ENCODE measurements at places on chromosomes 2 and 18.

DNA sequence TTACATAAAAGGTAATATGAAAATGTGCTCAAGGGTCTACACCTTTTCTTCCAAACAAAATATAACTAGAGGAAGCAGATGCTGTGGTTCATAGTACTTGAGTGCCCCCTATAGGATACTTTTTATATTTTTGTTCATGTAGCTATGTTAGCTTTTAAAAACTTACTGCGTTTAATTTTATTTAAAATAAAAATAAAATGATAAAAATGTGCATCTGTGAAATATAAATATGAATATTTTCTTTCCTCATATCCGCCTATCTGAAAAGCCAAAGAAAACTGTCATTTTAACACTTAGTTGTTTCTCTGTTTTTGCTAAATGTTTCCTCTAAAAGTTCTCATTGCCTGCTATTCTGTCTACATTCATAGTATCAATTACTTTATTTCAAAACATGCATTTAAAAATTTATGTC lies 9.6 kb upstream of the LRP1B start:
- no peak for DNase-seq

GRCh38 chr18:9681217-9681616 lies 26.9 kb upstream of the RAB31 start:
- no peak for DNase-seq

GRCh38 chr2:217325251-217325650 lies 465.4 kb upstream of the TNP1 start:
- DNase-seq = no peak

DNA sequence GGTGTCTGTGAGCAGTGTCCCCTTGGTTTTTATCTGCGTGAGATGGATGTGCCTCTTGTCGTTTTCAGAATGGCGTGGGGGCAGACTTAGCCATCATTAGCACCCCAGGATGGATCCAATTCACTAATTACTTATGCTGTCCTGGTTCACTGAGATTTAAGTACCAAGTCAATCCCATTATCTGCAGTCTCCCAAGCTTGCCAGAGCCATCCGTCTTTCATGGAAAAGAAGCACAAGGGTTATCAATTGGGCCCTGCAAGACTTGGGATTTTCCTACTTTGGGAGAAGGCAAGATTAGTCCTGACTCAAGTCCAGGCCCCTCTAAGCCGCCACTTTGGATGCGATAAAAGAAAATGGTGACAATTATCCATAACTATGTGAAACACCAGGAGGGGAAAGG lies 404.0 kb downstream of the TMEM182 start:
- no peak for DNase-seq

GRCh38 chr2:120892967-120893667 lies 157.4 kb downstream of the GLI2 start:
- DNase-seq = no peak

GRCh38 chr18:54612237-54612636 lies 21.2 kb downstream of the DYNAP start:
- DNase-seq = no peak

DNA sequence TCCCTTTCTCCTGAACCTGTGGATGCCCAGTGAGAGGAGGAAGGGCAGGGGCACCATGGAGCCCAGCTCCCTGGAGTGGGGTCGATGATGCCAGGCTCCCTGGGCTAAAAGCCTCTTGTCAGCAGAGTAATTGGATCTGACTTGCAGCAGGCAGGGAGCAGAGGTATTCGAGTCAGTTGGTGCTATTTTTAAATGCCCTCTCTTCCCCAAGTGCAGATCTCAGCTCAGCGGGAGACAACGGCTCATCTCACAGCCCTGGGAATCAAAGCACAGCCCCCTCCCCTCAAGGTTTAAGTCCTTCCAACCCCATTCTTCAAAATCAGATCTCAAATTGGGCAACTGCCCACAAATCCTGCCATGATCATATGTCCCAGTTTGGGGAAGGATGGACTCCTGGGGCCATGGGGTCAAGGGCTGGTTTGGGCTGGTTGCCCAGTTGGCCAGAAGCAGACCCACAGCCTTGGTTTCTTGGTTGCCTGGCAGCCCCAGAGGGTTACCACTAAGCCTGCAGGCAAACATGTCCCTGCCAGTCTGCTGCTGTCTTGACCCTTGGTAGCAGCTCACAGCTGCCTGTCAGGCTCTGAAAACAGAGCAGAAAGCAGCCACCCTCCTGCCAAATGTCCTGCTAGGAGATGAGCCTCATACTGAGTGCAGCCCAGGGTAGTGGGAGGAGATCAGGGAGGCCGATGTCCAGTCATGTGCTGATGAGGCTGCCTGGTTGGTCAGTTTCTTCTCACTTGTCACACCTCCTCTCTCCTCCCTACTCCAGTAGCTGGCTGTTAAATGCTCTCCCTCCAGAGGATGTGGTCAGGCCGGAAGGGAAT lies 244.9 kb downstream of the LOXHD1 start:
- DNase-seq = no peak

DNA sequence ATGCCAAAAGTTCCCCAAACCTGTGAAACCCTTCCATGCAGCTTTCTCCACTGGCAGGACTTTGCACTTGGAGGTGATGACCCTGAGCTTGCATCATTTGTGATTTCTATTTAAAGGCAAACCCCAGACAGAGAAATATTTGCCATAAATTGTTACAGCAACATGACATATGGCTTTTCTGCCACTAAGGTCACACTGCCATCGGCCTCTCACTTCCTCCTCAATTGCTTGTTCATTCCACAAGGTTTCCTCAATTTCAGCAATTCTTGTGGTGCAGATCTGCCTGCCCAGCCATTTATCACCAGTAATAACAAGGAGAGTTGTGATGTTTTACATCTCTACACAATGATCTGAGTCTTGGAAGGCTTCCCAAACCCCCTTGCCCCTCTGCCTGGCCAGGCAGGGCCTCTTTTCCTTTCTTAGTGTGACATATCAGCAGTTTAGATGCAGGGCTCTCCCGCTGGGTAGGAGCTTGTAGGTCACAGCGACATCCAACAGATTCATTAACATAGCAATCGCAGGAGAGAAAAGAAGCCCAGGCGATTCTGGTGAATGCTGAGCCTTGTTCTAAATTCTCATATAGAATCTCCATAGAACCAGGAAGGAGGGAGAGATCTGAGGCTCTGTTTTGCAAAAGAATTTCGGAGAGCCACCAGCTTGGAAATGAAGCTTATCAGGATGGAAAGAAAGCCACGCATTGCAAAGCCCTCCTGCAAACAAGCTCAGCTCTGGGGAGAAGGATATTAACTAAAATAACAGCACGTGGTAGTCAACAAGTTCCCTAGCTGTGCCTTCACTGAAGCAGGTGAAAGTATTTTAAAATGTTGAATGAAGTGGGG lies 46.7 kb upstream of the ITGA6 start:
- no peak for DNase-seq

DNA sequence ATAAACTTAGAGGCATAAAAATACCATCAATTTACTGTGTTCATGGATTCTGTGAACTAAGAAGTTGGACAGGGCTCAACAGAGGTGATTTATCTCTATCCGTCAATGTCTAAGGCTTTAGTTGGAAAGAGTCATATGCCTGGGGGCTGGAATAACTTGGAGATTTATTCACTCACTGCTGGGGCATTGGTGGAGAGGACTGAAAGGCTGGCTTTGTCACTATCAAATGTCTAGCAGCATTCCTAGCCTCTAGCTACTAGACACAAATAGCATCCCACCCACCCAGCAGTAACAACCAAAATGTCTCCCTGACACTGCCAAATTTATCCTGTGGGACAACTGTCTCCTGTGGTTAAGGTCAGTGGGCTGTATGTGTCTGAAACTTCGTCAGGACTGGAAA lies 71.0 kb downstream of the EVA1A start:
- DNase-seq = no peak

- no peak for DNase-seq
Observed at GRCh38 chr2:130376433-130377293, 20.8 kb downstream of the PTPN18 start.

DNA sequence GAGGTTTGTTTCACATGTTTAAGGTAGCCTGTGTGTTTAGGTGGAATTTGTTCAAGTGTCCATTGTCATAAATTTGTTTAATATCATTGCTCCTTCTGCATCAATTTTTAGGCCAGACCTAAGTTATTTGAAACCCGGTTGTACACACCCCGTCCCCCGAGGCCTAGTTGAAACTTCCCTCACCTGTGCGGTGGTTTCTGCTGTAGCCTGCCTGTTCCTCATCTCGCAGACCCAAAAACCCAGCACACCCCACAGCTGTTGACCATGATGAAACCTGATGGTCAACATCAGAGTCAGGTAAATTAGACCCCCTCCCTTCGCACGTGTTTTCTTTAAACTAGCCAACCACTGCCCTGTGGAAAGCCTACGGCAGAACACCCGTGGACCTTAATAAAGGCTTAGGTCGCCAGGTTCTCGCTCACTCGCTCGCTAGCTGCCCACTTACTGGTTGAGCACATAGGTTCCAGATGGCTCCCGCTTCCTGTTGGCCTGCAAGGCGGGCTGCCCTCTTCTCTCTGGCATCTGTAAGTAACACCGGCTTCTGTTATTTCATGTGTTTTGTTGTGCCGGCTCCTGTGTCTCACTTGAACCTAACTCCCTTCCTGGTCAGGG lies 64.4 kb downstream of the EML6 start:
- DNase-seq = no peak

DNA sequence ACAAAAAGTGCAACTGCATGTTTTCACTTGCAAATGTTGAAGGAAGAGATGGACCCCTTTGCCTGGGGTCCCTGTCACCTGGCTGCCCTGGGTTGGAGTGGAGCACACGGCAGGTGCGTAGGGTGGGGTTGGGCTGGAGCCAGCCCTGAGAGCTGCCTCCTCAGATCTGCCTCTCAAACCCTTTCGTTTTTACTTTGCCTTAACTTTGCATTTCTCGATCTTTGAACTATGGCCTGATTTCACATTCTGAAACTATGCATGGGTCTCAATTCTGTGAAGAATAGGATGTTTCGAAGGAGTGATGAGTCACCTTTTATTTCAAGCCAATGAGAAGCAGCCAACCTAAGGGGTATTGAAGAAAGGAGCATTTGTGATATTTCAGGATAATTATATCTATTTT lies 132.8 kb downstream of the ACOXL start:
- DNase-seq = no peak

DNA sequence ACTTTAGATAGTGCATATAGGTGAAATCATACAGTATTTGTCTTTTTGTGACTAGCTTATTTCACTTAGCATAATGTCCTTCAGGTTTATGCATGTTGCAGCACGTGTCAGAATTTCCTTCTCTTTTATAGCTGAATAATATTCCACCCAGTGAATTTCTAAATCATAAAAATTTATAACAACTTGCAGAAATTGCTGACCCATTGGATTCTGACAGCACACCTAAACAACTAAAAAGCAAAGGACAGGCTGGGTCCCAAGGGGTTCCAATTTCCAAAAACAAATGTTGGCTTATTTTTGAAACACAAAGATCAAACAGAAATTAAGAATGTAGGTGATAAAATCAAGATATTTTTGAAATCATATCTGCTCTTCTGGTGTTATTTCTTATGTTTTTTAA lies 86.5 kb upstream of the ACKR3 start:
- no peak for DNase-seq

GRCh38 chr18:22543769-22544168 lies 126.1 kb upstream of the CTAGE1 start:
- DNase-seq = no peak

GRCh38 chr2:160666154-160667060 lies 172.8 kb upstream of the RBMS1 start:
- no peak for DNase-seq

- no peak for DNase-seq
Observed at GRCh38 chr2:132448771-132449170, 32.2 kb downstream of the GPR39 start.

- peak; percentile 45 for DNase-seq
Observed at GRCh38 chr2:176126929-176127773, 2.4 kb upstream of the HOXD8 start.

Data from stimulated activated CD4-positive, alpha-beta T cell treated with anti-CD3 and anti-CD28 coated beads, TNF-alpha, amount 100 ng/mL, for 4 hours (primary cell).